Stimulated activated CD4-positive, alpha-beta T cell treated with anti-CD3 and anti-CD28 coated beads, Interleukin-15, amount 100 ng/mL, for 1 hour (primary cell): ENCODE measurements at places on chromosomes 1 and 21.

DNA sequence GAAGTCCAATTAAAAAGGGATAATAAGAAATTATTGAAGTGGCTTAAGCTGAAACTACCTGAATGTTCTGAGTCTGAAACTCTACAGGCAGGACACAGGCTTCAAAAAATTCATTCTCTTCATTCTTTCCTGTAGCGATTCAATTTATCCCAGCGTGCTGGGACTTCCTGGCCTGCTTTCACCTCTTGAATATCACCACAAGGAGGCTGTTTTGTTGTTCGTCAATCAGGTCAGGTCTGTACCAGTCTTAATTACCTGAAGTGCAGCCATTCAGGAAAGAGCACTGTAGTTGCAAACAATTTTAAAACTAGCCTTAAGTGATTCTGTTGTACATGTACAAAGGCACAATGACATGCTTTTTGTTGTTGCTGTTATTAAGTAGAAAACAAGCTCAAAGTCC is 38.4 kb downstream of the FYB2 start:
- DNase-seq = no peak

DNA sequence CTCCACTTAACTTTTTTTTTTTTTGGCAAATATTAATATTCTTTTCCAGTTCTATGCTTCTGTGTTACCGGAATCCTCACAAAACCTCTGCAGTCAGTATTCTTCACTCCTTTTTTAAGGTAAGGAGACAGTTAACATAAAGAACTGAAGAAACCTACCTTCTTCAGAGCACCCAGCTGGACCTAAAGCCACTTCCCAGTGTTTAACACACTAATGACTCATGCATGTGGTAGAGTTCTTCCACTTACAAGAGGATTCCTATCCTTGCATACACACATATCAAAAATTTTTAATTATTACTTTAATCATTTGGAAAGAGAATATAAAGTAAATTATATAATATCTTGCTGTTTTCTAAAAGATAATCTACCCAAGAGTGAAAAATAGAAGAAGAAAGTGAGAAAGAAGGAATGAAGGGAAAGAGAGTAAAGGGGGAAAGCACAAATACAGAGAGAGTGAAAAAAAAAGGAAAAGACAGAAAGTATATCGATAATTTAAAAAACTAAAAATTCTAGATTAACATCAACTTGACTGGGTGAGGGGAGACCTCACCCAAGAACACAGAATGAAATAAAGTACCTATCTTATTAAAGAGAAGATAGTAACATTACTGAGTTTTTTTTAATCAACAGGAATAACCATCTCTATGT is 54.9 kb downstream of the ENAH start:
- DNase-seq = no peak

DNA sequence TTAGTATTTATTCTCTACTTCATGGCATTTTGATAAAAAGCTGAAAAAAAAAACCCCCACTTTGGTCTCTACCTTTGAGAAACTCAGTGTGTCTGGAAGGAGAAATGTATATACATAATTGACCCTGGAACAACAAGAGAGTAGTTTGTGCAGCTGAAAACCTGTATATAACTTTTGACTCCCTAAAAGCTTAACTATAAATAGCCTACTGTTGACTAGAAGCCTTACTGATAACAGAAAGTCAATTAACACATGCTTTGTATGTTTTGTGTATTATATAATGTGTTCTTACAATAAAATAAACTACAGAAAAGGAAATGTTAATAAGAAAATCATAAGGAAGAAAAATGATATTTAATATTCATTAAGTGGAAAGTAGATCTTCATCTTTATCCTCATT is 88.0 kb downstream of the NEK7 start:
- DNase-seq = no peak

DNA sequence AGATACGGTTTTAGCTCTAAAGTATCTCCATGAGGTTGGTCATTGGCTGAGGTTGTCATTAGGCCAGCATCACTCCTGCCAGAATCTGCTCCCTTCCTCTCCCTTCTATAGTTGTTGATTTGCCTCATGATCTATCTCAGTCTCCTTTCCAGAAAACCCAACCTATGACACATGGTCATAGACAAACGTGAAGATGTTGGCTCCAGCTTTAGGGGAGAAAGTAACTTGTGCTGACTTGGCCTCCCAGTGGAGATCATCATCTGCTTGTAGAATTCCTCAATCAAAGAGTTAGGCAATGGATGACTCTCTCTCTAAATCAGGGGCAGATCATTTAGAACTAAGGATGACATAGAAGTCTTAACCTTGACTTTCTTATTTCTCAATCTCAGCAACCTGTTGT is 894.4 kb downstream of the TTLL7 start:
- no peak for DNase-seq
